ENCODE measurements at places on chromosomes 2 and 18.
A peak's percentile ranks its signal among the peaks of the same experiment; 100 is the strongest.

GRCh38 chr2:133400411-133400810 lies 167.9 kb downstream of the NCKAP5 start:
- no peak for DNase-seq

DNA sequence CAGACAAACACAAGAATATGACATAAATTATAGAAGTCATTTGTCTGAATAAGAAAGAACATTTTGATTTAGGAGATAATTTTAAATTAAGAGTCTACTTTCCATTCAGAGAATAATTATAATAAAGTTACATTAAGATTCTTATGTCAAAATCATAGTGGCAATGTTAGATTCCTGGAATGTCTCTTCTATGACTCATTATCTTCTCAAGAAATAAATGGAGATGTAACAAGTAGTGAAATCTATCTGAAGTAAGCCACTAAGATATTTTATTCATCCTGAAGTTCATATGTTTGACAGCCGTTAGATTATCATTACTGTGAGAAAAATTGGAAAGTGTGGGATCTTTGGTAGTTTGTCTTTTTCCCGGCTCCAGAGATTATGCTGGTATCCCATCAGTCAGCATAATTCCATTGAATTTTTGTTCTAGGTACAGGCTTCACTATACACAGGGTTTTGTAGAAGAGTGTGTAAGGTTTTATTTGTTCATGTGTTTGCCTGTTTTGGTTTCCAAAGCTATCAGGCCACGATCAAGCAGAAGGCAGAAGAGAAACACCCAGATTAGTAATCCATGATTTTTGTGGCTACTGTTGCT lies 1246.6 kb upstream of the LRRTM1 start:
- DNase-seq: no peak

- DNase-seq: peak; percentile 80
These were observed 68.4 kb downstream of the POLR1A start for GRCh38 chr2:86037141-86037794.

DNA sequence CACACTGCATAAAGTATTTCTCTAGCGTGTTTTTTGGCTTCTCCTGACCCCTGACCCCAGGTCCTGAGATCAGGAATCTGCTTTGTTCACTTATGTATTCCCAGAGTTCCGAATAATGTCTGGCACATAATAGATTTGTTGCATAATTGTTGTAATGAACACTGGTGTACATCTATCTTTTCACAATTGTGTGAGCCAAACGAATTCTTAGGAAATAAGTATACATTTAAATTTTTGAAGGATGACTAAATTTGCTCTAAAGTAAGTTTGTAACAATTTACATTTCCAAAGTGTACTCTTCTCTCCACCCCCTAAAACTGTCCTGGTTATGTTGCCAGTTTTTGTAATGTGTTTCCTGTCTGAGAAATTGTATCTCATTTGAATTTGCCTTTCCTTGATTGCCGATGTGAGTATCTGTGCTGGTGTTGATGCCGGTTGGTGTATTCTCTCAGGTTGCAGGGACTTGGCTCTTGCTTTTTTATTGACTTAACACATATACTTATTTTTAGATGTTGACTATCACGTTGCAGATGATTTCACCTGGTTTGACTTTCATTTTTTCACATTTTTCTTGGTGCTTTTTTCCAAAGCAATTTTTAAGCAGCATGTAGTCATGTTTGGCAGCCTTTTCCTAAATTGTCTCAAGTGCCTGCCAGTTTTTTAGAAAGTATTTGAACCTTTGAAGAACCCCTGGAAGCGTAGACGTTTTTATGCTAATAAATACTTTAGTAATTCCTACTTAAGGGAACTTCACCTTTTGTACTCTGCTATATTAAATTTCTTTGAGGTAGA lies 16.1 kb upstream of the FARP2 start:
- DNase-seq: no peak
